ENCODE measurements at places on chromosomes 7 and 10.

DNA sequence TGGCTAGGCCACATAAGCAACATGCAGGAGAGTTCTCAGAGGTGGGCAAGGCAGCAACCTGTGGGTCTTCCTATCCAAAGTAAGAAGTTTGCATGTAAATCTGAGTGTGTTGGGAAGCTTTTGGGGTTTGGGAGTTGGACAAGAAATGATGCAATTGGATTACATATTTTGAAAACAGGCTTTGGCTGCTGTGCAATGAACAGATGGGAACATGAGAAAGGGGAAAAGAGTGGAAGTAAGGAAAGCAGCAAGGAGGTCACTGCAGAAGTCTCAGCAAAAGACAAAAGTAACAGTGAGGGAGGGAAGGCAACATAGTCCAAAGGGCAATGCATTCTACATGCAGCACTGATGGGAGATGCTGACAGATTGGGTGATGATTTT, 61.1 kb upstream of the C10orf90 start:
- no peak for DNase-seq

GRCh38 chr10:96639899-96640298, 53.1 kb upstream of the TM9SF3 start:
- no peak for DNase-seq

GRCh38 chr10:113585949-113586348, 33.1 kb downstream of the HABP2 start:
- no peak for DNase-seq

DNA sequence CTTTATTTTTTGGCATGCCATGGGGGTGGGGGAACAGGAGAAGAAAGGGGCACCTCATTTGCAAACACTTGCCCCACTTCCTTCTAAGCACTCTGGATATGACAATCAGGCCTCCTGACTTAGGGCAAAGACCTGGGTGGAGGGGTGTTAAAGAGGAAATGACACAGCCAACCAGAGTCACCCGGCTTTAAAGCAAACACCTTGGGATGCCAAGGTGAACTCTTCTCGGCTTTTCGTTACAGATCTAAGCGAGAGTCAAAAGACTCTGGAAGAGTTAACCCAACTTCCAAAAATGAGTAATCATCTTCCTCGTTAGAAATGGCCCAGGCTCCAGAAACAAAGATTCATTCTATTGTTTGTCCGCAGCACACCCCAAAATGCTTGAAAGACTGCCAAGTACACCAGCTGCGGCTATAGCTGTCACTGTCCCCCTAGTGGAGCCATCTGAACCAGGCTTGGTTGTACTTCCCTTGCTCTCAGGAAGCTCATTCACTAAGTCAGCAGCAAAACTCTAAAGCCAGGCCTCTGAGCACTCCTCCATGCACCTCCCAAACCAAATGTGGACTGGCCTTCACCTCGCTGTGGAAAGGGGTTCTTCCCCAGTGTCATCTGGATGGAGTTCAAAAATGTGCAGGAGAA, 24.8 kb downstream of the FAM53B start:
- peak; percentile 70 for DNase-seq

GRCh38 chr10:110843031-110843430, 28.7 kb upstream of the PDCD4 start:
- no peak for DNase-seq

GRCh38 chr10:5563991-5564536, 39.3 kb downstream of the CALML3 start:
- no peak for DNase-seq

DNA sequence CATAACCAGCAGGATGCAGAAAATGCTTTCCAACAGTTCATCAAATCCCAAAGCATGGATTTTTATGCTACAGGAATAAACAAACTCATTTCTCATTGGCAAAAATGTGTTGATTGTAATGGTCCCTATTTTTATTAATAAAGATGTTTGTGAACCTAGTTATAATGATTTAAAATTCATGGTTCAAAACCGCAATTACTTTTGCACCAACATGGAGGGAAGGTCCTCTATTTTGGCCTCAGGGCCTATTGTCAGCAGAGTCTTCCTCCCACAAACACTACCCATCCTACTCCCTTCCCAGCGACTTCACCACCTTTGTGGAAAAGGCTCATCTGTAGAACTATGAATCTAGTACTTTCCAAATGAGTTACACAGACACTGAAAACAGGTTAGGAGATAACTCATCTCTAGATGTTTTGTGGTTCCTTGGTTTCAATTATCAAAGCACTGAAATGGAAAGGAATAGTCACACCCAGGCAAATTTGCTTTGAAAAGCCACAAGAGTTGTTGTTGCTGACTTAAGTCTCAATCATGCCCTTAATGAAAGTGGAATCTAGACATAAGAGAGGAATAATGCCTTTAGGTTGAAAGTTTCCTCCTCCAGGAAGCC, 59.4 kb upstream of the FRMD4A start:
- DNase-seq = no peak

- DNase-seq = no peak
These were observed 10.6 kb downstream of the NACAD start for GRCh38 chr7:45078125-45078681.

GRCh38 chr7:148397985-148398384, 192.6 kb upstream of the C7orf33 start:
- no peak for DNase-seq

DNA sequence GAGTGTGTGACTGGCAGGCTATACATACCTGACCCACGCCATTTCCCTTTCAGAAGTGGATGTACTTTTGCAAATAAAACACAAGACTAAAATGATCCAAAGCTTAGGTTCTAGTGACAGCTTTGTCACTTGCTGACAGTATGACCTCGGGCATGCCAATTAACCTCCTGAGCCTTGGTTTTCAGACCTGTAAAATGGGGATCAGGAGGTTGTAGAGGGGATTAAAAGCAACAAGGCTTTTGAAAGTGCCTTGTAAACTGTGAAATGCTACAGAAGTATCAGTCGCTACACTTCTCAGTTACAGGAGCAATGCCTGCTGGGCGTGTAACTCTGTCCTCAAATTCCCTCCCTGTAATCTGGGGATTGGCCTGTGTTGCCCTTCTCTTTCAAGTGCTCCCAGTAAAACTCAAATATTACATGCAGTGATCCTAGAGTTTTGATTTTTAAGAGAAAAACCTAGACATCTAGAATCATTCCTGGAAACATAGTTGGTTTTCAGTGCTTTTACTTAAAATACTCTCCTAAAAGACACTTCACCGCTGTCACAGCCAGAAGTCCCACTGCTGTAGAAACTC, 8.8 kb upstream of the GRB10 start:
- no peak for DNase-seq

GRCh38 chr7:15007507-15007906, 105.0 kb upstream of the DGKB start:
- DNase-seq = peak; percentile 43

GRCh38 chr10:31490858-31491504, 172.0 kb downstream of the ZEB1 start:
- DNase-seq = peak; percentile 37

DNA sequence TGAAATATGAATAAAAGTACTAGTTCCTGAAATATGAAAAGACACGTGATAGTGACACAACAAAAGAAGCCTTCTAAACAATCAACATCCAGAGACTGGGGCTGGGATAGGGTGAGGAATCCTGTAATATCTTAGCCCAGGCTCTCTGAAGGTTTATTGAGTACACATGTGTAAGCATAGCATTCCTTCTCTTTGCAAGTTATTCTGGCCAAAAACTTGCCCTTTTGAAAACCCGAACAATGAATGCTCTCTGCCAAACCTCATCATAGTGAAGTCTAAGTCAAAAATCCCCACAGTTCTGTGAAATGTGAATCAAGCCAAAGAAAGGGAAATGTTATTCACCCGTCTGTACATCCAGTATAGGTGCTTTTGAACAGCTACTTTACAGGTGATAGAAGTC, 11.6 kb downstream of the SEMA3D start:
- no peak for DNase-seq

DNA sequence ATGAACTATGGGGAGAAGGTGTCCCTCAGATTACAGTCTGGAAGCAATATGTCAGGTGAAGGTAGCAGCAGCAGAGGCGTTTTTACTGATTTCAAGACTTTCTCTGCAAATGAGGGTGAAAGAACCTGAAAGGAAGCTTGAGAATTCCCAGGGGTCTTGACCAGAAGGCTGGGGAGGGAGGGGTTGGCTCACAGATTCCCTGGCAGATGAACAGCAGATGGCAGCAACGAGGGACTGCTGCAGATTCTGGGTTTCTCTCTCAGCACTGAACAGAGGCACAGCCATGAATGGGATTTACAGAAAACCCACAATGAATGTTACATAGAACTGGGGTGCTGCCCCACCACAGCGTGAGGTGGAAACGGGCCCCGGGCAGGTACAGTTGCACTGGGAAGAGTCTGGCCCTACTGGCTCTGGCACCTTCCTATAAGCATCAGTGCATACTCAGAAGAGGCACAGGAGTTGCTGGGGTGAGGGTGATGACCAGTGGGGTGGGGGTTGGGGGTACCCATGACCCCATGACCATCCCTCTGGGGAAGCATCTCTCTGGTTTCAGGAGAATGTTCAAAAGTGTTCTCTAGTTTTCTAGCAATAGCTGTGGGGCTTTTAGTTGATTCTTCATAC, 317.8 kb downstream of the SH2D4B start:
- peak; percentile 44 for DNase-seq

DNA sequence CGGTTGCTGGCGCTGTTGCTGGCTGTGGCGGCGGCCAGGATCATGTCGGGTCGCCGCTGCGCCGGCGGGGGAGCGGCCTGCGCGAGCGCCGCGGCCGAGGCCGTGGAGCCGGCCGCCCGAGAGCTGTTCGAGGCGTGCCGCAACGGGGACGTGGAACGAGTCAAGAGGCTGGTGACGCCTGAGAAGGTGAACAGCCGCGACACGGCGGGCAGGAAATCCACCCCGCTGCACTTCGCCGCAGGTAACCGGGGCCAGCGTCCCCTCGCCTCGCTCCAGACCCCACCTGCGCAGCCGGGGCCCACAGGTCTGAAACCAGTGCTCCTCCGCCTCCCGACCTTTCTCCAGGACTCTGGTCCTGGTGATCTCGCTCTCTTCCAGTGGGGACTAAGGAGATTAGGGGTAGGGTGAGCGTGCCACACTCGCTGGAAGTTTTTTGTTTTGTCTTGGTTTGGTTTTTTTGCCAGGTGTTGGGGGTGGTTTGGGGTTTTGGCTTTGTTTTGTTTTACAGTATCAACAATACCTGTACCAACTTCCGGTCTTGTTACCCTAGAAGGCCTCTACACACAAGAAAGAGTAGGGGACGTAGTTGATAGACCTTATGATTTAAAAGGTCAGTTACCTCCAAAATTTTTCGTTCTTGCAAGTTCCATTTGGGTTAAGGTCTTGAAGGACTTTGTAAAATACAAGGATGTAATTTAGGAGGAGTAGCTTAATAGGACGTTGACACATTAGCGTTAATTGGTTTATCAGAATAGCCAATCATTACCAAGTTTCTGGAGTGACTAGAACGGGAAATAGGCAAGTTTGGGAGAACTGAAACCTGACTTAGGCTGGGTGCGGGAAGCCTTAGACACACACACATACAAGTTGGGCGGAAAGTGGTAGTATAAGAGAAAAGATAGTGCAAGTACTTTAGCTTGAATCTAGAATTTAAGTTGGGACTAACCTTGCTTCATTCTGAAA, 704 bp downstream of the TNKS2 start:
- DNase-seq = peak; percentile 20

DNA sequence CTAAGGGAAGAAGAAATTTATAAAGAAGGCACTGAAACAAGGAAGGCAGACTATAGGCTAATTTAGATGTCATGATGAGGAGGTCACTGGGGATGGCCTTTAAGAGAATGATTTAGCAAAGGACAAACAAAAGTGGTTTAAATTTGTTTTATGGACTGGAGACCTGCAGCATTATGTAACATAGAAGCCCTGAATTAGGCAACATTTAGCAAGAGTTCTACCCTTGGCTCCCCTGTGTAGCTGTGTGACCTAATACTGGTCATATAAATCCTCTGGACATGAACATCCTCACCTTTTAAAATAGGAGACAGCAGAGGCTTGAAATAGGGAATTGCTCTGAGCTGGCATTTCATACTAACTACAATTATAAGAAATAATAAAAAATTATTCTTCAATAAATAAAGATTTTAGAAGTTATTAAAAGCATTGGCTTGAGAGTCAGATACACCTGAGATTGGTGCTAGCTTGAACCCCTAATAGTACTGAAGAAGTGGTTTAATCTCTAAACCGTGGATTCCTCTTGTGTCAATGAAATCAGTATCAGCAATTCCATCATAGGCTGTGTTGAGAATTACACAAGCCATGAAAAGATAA, 48.9 kb downstream of the RNLS start:
- DNase-seq = no peak

DNA sequence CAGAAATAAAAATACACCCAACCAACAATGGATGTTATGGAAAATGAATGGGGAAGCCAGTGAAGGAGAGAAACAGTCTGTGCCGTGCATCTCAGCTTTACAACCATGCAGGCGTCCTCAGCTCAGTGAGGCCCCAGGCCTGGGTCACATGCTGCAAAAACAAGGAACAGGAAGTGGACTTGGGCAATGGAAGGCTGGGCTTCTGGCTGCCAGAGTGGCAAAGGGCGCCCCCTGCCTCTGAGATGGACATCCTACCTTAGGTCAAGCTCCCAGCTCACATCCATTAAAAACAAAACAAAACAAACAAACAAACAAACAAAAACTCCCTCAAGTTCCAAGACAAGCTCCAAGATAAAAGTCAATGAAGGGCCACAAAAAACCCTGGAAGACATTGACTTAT, 54.7 kb upstream of the AFAP1L2 start:
- peak; percentile 41 for DNase-seq

GRCh38 chr7:27186668-27187474, 1.8 kb upstream of the HOXA11 start:
- no peak for DNase-seq

- DNase-seq = no peak
These were observed 175.2 kb upstream of the PPP2R2D start for GRCh38 chr10:131725581-131726069.

DNA sequence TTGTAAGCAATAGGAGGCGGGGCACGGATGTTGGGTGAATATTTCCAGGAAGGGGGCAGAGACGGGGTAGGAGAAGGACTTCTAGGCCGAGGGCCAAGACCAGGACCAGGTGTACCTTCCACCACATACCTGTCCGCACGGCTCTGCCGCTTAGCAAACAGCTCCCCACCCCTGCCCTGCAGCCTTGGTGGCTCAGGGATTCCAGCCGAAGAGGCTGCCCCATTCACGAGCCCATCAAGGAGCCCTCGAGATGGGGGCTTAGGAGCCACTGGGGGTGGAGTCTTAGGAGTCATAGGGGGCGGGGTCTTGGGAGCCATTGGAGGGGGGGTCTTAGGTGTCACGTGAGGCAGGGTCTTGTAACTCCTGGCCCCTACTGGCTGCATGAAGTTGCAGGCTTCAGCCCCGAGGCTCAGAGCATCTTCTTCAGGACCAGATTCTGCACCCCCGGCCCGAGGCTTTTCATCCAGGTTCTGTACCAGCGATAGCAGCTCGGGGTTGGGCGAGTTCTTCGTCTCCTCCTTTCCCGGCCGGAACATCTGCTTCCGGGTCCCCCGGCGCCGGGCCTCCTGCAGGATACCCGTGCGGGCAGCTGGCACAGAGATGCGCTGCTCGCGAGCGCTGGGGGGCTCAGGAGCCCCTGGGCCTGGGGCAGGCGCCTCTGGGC, 6.1 kb upstream of the MYOZ1 start:
- DNase-seq = no peak

Data from Calu3 (cell line).